ENCODE measurements at places on chromosomes 16 and 17.

- DNase-seq, result no peak
These were observed 49.0 kb upstream of the CHMP6 start for GRCh38 chr17:80942423-80943345.

- no peak for DNase-seq
These were observed 101.2 kb downstream of the ZNF423 start for GRCh38 chr16:49754495-49755312.

DNA sequence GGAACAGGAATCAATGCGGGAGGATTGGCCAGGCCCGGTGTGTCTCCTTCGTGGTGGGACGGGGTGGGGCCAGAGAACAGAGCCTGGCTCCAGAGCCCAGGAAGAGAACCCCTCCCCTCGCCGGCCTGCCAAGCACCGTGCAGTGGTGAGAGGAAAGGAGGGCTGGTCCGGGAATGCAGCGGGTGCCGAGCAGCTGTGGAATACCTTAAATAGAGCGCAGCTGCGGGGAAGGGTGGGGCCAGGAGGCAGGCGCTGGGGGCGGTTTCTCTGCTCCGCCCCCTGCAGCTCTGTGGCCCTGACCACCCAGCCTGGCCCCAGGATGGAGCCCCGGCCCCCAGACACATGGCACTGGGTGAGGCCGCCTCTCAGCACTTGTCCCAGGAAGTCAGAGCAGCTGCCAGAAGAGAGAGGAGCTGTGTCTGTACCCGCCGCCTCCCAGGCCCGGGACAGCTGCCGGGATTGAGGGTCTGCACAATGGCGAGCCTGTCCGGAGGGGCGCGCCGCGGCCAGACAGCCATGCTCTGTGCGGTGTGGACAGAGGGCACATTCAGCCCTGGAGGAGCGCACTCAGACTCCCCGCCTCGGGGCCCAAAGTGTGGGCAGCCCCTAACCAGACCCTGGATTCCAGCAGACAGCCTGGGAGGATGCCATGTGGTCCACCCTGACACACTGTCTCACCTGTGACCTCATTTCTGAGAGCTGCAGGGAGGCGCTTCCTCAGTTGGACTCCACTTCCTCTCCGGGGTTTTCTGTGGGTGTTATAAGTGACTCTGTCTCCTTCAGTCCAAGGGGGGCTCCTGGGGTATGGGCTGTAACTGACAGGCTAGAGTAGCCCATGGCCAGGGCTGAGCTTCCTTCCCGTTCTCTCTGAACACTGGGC, 268.8 kb downstream of the SEC14L1 start:
- DNase-seq, result no peak

GRCh38 chr16:25481636-25482035, 210.1 kb upstream of the HS3ST4 start:
- no peak for DNase-seq

DNA sequence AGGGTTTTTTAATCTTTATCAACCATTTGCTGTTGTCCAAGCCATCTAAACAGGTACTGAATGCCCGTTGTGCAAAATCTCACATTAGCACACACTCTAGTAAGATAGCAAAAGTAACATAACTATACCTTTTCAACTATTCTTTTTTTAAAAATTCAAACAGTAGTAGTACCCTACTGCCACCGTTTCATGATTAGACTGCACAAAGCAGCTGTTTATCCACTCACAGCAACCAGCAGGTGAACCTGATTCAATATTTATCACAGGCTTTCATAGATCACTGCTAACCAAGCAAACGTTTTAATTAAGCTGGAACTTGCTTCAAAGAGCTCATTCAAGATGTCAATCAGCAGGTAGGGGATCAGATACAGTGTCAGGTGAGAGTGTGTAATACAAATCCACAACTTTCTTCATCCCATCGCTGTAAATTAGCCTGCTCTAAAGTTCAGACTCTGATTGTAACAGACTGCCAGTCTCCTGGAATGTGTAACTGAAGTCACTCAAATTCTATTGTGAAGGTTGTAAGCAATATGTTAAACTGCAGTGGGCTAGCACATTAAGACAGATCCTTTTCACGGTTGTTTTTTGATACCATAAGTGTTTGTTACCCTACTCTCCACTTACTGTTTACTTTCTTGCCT, 47.3 kb downstream of the BRIP1 start:
- no peak for DNase-seq

GRCh38 chr16:2455081-2455845, 4.6 kb upstream of the TEDC2 start:
- no peak for DNase-seq

DNA sequence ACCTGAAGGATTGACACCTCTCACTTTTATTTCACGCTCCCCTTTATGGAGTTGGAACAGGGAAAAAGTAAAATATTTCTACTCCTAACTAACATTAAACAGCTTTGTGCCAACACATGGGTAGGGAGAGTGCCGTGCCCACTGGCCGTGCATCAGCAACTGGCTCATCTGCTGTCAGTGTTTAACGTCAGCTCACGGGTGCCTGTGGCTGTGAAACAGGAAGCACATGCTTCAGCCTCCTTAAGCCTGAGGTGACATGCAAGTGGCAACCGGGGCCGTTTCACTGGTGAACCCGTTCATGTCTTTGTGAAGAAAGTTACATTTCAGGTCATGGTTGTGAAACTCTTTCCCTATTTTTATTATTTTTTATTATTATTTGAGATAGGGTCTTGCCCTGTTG, 3.2 kb downstream of the SPG7 start:
- no peak for DNase-seq

DNA sequence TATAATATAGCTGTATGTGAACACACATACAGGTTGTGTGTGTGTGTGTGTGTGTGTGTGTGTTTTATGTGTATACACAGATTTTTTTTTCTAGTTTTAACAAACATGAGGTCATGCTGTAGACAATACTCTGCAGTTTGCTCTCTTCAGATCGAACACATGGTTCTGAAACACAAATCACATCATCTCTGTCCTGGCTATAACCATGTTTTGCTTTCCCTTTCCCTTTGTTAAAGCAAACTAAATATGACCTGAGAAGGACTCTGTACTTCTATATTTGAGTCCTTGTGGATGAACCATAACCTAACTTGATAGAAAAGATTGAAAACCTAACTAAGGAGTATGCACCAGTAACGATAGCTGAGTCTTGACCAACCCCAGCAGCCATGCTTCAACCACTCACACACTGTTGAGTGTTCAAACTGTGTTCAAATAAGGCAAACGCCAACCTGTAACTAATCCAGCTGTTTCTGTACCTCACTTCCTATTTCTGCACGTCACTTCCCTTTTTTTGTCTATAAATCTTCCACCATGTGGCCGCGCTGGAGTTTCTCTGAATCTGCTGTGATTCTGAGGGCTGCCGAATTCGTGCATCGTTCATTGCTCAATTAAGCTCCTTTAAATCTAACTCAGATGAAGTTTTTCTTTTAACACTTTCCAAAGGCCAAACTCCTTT, 303.8 kb downstream of the HS3ST3B1 start:
- DNase-seq, result no peak

GRCh38 chr17:2192367-2193057, 111.1 kb downstream of the SMG6 start:
- DNase-seq, result peak; percentile 58

- no peak for DNase-seq
These were observed 12.6 kb upstream of the EIF1 start for GRCh38 chr17:41676058-41676419.

DNA sequence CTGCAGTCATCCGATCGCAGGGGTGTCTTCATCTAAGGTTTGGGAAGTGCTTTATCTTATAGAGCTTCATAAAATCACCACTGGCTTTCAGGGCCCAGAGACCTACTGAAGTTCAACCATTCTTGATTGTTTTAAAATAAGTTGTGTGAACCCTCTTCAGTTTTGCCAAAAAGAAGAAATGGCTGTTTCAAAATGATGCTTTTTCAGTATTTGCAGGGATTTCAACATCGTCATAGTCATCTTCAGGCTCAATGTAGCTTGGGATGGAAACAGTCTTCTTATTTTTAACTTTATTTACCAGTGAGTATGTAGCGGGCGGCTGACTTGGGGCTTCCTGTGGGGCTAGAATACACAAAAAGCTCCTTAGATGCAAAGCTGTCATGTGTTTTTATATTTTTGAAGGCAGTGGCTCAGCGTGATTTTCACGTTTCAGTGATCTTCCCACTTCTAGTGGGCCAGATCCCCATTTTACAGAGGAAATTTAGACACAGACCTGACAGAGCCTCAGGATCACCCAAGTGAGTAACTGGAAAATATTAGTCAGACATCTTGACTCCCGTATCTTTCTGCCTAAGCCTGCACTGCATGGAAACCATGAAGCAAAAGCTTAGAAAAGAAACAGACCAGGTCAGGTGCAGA, 19.1 kb upstream of the ZNF594 start:
- no peak for DNase-seq

GRCh38 chr16:57007050-57007449, 17.7 kb downstream of the NLRC5 start:
- DNase-seq, result no peak

DNA sequence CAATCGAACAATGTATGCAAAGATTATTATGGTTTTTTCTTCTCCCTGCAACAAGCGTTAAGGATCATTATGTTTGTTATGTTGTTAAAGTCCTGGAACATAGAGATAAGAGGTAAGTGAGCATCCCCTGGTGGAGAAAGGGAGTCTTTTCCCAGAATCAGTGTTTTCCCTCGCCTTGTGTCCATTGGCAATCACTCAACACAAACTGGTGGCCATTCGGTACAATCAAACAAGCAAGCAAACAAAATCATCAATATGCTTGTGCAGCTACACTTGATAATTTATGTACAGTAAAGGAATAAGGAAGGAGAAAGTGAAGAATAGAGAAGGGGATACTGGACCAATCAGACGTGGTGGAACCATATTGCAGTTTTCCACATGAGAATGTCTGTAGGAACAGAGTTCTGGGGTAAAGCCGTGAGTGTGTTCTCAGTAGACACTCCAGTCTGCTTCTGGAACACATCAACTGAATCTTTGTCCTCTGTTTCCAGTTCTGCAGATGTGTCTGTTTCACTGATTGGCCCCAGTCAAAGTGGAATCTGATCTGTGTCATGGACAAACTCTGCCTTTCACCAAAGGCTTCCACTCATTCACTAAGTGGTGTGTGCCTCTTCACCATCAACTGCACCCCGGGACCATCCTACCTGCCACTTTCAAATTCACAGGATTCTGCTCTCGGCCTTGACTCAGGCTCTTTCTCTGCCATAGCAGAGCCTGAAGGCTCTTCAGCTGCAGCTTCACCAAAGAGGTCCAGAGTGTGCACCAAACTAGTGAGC, 169.5 kb downstream of the AHSP start:
- no peak for DNase-seq

DNA sequence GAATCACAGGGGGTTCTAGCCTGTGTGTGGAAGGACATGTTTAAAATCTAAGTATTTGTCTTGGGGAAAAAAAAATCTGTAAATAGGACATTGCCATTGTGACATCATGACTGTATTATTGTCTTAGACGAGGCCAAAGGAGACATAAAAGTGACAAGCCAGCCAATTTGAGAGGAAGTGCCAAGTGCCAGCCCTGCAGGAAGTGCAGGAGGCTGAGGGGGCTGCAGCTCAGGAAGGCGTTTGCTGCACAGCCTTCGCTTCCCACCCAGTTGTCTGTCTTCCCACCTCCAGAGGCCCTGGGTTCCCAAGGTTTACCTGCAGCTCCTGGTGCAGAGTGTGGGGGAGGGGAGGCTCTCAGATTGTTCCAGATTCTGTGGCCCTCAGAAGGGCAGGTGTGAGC, 1.3 kb downstream of the ADCY7 start:
- DNase-seq, result no peak

DNA sequence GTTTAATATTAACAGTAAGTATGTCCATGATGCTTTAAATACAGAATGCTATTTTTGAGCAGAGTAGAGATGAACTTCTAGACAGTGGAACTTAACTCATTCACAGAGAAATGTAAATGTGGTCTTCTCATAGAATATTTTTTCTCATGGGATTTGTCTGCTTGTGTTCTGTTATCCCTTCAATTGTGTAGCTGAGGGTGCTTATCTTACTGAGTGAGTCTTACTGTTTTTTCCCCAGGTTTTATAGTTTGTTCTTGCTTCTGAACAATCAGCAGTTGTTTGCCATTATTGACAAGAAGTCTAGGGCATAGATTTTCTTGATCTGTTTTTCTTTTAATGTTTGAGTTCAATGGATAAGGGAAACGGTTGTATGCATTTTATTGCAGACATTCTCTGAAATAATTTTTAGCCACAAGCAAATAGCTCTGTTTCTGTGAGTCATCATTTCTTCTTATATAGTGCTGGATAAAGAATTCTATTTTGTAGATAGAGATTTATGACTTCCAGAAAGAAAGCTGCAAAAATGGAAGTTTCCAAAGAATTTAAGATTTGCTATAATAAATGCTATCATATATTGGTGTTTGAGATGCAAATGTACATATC, 60.5 kb downstream of the NF1 start:
- no peak for DNase-seq

DNA sequence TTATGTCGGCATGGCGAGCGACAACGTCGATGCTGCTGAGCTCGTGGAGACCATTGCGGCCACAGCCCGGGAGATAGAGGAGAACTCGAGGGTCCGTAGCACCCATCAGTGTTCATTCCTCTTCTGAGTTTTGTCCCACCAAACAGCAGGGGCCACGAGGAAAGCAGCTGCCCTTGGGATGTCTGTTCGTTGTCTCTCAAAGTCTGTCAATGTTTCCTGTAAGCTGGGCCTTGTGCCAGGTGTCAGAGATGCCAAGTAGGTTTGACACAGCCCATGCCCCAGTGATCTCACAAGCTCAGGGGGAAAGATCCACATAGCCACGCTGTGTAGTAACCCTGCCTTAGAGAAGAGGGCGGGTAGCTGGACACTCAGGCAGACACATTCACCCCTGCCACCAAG, 22.6 kb downstream of the NTAN1 start:
- DNase-seq, result no peak

- DNase-seq, result no peak
These were observed 367.4 kb downstream of the HAPSTR1 start for GRCh38 chr16:9458816-9459215.

DNA sequence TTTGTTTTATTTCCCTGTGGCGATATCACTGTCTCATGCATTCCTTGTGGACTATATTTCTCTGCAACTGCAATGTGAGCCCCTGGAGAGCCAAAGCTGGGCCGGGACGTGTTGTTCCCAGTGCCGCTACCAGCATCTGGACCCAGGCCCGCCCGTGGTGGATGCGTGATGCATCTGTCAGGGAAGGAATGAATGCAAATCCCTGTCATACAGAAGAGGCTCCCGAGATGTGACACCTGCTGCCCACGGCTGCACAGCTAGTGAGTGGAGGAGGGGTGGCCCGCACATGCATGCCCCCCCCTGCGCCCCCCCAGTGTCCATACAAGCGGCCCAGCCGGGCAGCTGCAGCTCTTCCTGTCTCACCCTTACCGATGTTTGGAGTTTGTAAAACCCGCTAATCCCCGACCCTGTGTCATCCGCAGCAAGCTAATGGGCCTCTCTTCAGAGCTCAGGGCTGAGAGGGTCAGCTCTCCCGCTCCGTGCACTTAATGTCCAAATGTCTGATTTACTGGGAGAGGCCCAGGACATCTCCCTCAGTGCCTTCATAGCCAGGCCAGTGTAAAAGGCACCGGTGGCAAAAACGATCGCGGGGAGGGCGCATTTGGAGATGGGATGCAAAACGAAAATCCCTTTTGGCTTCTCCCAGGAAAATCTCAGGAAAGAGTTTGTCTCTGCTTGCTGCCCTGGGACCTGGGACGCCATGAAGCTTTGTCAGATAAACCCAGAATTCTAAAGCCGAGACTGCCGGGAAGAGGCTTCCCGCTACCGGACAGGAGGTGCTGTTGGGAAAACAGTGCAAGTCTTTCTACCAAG, 91.8 kb downstream of the FOXL1 start:
- DNase-seq, result no peak

GRCh38 chr16:19645557-19645981, 72.5 kb downstream of the KNOP1 start:
- DNase-seq, result no peak

Data from T-helper 2 cell treated with Interferon-gamma antibody and Interleukin-4, amounts not matched to agents 5 μg/mL and 100 μg/mL, for 36 hours (primary cell).